GM23338 (cell line): ENCODE measurements at places on chromosomes 6 and 20.

GRCh38 chr6:159487636-159488035, 205.4 kb downstream of the SOD2 start:
- no peak for DNase-seq

DNA sequence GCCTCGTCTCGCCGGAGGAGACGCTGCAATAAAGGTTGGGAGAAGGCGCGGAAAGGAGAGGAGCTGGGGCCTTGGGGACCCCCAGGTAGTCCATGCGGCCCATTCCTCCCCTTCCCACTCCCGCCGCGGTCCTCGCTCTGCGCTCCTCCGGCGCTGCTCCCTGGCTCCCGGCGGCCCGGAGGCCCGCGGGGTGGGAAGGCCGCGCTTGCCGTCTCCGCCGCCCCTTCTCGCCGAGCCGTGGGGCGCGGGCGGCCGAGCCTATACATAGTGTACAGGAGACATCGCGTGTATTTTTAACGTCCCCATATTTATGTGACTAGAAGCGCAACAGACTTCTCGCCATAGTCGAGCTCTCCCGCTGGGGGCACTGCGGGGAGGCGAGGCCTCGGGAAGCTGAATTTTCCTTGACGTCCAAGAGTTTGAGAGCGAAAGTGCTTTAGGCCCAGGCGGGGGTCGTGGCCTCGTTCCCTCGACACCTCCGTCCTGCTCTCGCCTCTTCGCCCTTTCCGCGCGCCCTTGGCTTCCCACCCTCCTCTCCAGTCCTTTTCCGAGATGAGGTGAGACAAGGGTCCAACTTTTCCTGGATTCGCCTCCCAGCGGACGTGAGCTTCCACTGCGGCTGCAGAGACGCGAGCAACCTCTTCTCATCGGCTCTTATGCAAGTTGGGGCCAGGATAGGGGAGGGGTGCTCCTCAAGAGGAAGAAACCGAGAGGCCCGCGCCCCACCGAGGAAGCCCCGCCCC, 29.0 kb downstream of the SLC12A5 start:
- peak; percentile 93 for DNase-seq

DNA sequence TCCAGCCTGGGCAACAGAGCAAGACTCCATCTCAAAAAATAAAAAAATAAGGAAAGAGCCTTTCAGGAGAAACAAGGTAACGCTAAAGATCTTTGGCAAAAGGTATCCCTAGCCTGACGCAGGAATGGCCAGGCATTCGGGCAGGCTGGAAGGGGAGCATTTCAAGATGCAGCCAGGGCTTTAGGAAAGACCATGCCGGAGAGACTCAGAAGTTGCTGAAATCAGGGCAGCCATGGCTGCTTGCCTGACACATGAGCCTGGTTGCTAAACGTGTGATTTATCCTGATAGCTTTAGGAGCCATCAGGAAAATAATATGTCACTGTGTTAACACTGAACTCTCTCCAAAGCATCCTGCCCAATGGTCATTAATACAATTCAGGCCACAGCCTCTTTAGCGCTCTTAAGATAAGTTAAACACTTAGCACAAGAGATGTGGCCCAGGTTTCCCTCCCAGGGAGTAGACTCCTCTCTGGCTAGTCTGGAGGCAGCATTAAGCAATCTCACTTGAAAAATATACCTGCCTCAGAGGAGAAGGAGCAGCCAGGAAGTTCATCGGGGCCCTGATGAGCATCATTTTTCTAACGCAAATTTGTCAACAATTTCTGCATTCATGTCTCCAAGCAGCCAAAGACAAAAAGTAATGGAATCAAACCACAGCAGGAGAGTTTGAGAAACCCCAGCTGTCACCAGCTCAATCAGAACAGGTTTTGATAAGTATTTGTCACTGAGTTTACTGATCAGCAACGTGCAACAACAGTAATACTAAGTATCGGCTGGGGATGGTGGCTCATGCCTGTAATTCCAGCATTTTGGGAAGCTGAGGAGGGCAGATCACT, 200.0 kb downstream of the ZMYND8 start:
- no peak for DNase-seq

DNA sequence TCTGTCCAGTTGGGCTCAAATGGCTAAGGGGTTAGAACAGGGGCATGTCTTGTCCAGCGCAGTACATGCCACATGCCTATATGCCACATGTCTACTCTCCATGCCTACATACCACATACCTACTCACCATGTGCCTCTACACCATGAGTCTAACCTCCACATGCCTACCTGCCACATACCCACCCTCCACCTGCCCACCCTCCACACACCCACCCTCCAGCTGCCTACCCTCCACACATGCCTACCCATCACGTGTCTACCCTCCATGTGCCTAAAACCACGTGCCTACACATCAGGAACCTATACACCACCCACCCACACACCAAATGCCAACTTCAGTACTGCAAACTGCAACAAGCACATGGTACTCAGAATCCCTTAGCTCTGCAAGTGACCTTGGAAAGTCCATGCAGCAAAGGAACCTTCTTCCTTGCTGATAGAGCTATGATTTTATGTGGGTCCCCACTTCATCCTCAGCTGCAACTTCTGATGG, 113.0 kb upstream of the CST7 start:
- no peak for DNase-seq

- no peak for DNase-seq
Observed at GRCh38 chr20:46226602-46227001, 81.7 kb downstream of the CDH22 start.

- no peak for DNase-seq
Observed at GRCh38 chr6:2968600-2969135, 2.7 kb downstream of the SERPINB6 start.

DNA sequence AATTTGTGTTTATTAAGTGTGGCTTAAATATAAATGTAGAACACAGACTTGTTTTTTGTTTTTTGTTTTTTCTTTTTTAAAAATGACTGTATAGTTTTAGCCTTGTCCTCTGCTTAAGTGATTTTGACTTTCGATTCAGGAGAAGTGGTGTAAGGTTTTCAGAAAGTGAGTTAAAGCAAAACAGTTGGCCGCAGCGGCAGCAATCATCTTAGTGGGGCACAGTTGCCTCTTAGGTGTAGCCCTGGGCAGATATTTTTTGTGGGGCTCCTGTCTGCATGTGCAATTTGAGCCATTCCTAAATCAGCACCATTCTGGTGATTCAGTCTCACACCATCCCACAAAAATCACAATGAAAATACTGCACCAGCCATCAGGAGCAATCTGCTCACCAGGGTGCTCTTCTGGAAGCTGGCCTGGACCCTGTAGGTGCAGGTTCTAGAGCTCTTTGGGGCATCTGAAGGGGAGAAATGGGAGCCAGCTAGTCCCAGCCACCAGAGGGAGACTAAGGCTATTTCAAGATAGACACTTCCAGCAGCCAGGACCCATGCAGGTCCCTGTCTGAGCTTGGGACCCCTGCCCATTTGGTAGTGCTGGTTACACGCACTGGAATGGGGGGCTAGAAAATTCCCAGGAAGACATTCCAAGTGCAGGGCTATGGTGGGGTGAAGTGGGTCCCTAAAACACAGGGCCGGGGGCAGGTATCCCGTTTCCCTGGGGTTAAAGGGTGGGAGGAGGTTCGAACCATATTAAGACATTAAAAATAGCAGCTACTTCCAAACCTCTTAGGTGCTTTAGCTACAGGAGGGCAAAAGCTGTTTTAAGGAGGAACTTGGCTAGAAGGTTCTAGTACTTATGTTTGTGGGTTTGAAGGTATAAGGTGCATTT, 156.6 kb downstream of the NFATC2 start:
- DNase-seq = peak; percentile 76
